ENCODE measurements at places on chromosomes 13 and 19. TPM values are rescaled to one million over a fixed set of nuclear protein-coding genes. Genes with fewer than 3 reads are reported as not detected.

- DNase-seq: no peak
Measured at GRCh38 chr19:30631033-30631370, 258.8 kb downstream of the ZNF536 start.

- no peak for DNase-seq
Measured at GRCh38 chr13:49315036-49315565, 67.4 kb downstream of the CDADC1 start.

DNA sequence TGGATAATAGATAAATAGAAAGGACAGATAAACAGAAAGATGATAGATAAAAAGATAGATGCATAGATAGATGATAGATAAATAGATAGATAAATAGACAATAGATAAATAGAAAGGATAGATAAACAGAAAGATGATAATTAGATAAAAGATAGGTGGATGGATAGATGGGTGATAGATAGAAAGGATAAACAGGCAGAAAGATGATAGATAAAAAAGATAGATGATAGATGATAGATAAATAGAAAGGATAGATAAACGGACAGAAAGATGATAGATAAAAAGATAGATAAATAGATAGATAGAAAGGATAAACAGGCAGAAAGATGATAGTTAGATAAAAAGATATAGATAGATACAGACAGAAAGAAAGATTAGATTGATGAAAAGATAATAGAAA lies 92.3 kb upstream of the UQCRFS1 start:
- DNase-seq: no peak

- DNase-seq: no peak
Measured at GRCh38 chr13:33176526-33176925, 109.0 kb downstream of the STARD13 start.

DNA sequence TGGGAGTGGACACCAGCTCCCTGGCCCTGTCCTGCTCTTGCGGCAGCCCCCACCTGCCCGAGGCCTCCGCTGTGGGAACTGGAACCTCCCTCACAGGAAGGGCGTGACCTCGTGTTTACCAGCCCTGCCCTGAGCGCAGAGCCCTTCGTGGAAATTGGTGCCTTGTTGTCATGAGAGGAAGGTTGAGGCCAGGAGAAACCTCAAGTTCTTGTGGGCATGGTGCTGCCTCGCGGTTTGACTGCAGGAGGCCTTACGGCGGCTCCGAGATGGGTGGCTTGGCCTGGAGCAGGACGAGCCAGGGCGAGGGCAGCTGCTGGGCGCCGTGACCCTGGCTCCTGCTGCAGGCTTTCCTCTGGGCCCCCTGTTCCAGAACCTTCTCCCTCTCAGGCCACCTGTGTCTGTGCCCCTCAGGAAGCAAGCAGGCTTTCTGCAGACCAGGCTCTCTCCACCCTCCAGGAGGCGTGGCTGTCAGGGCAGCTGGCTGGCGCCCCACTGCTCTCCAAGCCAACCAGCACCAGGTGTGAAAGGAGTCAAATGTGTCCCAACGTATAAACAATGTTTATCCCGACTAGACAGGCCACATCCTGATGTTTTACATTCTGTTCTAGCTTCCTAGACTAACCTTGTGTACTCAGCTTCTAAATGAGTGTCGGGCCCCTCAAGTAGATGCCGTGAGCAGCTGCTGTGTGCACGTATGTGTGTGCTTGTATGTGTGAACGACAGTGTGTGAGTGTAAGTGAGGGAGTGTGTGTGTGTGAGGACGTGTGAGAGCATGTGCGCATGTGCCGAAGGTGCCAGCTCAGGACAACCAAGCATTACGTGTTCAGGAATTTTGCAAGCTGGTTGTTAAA lies 10.4 kb upstream of the RASA3 start:
- DNase-seq: peak; percentile 89

DNA sequence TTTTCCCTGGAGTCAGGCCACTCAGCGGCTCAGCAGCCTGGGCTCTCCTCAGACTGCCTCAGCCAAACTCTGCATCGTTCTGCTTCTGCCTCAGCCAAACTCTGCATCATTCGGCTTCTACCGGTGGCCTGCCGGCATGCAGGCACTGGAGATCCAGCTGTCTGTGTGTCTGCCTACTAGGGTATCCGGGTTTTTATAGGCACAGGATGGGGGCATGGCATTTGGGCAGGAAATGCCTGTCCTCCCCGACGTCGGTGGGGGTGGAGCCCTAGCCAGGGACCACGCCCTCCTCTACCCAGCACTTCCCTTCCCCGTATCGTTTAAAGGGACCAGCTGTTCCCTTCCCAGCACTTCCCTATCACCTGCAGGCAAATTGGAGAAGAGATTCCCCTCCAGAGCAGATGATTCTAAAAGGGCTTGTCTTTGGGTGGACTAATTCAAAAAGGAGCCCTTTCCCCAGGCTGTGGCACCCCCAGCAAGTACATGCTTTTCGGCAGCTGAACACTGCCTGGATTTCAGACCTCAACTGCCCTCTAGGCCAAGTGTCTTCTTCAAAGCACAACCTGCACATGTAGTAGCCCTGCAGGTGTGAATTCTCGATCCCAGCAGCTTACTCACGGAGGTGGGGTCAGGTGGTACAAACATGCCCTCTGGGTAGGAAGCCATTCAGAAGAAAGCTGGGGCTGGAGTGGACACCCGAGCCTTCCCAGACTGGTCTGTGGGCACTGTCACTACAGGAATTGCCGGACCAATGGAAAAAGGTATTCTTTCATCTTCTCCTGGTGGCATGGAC lies 25.4 kb upstream of the GPR12 start:
- peak; percentile 71 for DNase-seq

DNA sequence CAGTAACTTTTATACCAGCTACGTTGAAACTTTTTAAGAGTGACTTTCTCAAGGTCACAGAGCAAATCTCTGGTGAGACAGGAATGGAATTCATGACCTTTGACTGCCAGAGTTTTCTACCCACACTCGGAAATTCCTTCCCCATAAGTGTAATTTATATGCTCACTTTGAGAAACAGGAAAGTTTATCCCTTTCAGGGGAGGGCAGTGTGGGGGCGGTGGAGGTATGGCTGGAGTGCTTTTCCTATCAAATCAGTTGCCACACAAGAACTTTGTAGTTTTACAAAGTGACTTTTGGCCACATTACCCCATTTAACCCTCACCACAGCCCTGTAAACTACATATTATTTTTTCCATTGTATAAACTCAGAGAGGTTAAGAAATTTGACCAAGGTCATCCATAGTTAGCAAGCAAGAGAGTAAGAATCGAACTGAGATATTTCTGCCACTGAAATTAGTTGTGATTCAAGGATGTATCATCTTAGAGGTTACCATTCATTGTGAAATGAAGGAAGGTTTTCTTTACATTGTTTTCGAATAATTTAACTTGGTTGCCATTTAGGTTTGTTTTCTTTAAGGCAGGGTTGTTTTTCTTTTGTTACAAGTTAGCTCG lies 5.9 kb downstream of the KLF12 start:
- DNase-seq: no peak

DNA sequence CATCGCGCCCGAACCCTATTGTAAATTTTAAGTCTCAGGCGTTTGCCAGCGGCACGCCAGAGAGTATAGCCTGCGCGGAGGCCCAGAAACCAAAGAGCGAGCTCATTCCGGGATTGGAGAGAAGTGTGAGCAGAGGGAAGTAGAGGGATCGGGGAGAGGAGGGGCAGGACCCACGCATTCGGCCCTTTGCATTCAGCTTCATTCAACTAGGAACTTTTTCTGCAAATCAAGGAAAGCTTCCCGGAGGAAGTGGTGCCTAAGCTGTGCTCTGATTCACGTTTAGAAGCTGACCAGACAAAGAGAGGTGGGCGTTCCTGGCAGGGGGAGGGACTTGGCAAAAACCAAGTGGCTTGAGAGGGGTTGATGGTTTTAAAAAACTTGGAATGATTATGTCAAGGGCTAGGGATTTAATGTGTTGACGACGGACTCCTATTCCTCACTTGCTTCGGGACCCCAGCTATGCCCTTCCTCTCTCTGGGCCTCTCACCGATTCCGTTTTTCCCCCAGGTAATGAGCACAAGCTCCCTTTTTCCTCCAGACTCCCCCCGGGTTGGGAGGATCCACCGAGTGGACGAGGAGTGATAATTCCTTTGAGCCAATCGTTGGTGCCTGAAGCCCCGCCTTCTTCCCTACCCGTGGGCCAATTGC lies 811 bp upstream of the PRMT1 start:
- DNase-seq: peak; percentile 81

- DNase-seq: no peak
Measured at GRCh38 chr19:40245506-40246128, 19.1 kb upstream of the CCNP start.

Gene C5AR2
- total RNA-seq: 0.21 TPM

Gene LILRB1
- 0.92 TPM for total RNA-seq

Gene MBOAT7
- 58.8 TPM for total RNA-seq

Gene SMAD9
- total RNA-seq: not detected

Gene SIGLEC7
- total RNA-seq: not detected

Data from activated CD8-positive, alpha-beta T cell treated with anti-CD3 and anti-CD28 coated beads, Interleukin-2, amount 10 ng/mL, durations not matched to agents 7 days and 5 days (primary cell).